Stimulated activated CD4-positive, alpha-beta T cell treated with anti-CD3 and anti-CD28 coated beads, Interleukin-4, amount 100 ng/mL, for 24 hours (primary cell): ENCODE measurements at places on chromosomes 3 and 15.
A peak's percentile ranks its signal among the peaks of the same experiment; 100 is the strongest.

GRCh38 chr15:88255484-88256278 lies 858 bp downstream of the NTRK3 start:
- DNase-seq, result no peak

- DNase-seq, result no peak
Observed at GRCh38 chr15:25775317-25775912, 87.7 kb downstream of the ATP10A start.

GRCh38 chr3:32132121-32132520 lies 25.7 kb downstream of the GPD1L start:
- DNase-seq, result no peak

DNA sequence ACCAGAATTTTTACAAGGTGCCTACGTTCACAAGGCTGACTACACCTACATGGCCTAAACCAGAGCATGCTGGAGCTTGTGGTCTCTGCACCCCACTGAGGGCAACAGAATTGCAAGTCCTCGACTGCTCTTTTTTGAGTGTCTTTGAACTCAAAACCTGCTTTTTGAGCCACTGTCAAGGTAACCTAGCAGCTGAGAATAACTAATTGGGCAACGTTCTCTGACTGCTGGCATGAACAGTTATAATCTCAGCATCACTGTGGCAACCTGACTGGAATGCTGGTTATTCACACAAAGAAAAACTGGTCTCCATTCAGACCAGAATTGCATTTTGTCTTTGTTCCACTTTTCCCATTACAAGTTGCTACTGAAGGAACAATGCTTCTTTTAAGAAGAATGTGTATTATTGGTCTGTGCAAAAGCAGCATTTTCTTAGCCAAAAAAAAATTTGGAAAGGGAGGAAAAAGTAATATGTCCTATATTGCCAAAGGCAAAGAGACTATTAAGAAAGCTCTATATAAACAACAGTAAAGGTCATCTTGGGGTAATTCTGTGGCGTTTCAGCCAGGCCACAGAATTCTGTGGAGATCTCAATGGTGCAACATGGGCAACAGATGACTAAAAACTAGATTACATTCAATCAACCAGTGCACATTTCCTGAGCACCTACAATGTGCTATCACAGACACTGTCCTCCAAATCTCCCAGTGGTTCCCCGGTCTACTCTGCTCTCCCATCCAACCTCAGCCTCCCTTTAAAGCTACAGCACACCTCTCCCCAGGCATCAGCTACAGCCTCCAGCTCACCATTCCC lies 76.8 kb downstream of the TNIK start:
- no peak for DNase-seq

- DNase-seq, result no peak
Observed at GRCh38 chr15:22995795-22996194, 15.6 kb upstream of the CYFIP1 start.

DNA sequence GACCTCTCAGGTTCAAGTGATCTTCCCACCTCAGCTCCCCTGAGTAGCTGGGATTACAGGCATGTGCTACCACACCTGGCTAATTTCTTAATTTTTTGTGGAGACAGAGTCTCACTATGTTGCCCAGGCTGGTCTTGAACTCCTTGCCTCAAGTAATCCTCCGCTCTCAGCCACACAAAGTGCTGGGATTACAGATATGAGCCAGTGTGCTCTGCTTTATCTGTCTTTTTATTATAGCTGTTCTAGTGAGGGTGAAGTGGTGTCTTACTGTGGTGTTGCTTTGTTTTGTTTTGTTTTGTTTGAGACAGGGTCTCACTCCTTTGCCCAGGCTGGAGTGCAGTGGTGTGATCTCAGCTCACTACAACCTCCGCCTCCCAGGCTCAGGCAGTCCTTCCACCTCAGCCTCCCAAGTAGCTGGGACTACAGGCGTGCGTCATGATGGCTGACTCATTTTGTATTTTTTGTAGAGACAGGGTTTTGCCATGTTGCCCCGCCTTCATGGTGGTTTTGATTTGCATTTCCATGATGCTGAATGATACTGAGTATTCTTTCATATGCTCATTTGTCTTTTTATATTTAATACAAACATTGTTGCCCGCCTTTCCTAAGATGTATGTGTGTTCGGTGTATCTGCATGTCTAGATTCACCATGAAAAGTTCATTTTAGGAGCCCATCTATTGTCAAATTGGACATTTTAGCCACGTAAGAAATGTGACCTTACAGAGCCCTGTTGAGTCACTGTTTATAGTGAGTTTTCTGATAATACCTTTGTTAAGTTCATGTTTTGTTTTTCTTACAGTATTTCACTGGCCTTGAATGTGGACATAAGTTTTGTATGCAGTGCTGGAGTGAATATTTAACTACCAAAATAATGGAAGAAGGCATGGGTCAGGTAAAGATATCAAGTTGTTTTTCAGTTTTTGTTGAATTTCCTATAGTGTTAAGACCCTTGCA lies 80.6 kb downstream of the ARIH1 start:
- DNase-seq, result peak; percentile 55

DNA sequence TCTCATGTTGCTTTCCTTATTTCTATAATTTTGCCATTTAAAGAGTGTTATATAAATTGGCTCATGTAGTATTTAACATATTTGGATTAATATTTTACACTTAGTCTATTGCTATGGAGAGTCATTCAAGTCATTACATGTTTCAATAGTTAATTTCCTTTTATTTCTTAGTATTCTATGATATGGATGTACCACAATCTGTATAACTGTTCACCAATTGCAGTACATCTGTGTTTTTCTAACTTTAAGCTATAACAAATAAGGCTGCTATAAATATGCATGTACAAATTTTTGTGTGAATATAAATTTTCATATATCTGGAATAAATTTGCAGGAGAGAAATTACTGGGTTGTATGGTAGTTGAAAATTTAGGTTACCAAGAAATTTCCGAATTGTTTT lies 993.4 kb downstream of the NAALADL2 start:
- DNase-seq, result no peak

- DNase-seq, result no peak
Observed at GRCh38 chr15:47582233-47582632, 135.1 kb upstream of the SEMA6D start.

DNA sequence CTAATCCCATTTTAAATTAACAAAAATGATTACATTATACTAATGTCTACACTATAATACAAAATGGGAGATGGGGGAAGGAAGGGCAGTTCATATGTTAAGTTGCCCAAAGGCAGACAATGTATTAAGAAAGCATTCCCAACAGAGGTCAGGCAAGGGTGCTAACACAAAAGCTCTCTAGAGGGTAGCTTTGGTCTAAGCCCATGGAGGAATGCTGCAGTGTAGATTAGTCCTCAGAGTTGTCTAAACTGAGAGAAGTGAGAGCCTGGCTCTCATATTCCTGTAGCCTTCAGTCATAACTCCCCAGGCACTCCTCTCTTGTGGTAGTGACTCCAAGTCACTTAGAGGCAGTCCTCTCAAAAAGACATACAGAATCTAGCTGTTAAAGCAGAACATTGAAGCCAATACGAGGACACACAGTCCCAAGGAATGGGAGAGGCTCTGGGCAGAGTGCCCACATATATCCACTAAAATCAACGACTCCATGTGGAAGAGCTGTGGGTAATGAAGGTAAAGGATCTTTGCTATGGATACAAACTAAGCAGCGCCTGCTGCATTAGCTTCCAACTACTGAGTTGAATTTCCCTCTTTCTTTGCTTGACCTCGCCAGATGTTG lies 14.5 kb downstream of the NEK10 start:
- no peak for DNase-seq

- DNase-seq, result no peak
Observed at GRCh38 chr3:177158461-177158860, 38.8 kb downstream of the TBL1XR1 start.

- DNase-seq, result no peak
Observed at GRCh38 chr15:100705065-100705464, 102.7 kb downstream of the ASB7 start.

GRCh38 chr3:5056111-5056391 lies 66.0 kb upstream of the ARL8B start:
- no peak for DNase-seq

GRCh38 chr3:174332391-174332790 lies 526.7 kb upstream of the NAALADL2 start:
- no peak for DNase-seq

DNA sequence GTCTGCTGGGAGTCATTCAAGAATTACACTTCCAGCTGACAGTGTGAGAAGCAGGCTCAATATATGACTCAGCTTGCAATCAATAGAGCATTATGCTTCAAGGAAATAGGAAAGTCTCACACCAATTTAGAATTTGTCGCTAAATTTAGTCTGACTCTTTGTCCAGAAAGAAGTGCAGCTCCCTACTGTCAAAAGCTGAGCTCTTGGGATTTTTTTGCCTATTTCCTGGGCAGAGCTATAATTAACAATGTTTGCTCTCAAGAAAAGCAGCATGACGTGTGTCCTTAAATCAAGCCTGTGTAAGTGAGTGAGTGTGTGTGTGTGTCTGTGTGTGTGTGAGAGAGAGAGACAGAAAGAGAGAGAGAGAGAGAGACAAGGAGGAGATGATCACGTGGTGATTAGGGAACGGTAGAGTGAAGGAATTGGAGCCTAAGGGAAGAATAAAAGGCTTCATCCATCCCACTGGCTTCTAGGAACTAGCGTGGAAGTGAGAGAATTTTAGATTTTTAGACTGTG lies 16.4 kb upstream of the SLC35G2 start:
- DNase-seq, result no peak

GRCh38 chr3:60582288-60582687 lies 669.0 kb downstream of the FHIT start:
- DNase-seq, result no peak
